ENCODE measurements at places on chromosomes 6 and 20.
A peak's percentile ranks its signal among the peaks of the same experiment; 100 is the strongest.

DNA sequence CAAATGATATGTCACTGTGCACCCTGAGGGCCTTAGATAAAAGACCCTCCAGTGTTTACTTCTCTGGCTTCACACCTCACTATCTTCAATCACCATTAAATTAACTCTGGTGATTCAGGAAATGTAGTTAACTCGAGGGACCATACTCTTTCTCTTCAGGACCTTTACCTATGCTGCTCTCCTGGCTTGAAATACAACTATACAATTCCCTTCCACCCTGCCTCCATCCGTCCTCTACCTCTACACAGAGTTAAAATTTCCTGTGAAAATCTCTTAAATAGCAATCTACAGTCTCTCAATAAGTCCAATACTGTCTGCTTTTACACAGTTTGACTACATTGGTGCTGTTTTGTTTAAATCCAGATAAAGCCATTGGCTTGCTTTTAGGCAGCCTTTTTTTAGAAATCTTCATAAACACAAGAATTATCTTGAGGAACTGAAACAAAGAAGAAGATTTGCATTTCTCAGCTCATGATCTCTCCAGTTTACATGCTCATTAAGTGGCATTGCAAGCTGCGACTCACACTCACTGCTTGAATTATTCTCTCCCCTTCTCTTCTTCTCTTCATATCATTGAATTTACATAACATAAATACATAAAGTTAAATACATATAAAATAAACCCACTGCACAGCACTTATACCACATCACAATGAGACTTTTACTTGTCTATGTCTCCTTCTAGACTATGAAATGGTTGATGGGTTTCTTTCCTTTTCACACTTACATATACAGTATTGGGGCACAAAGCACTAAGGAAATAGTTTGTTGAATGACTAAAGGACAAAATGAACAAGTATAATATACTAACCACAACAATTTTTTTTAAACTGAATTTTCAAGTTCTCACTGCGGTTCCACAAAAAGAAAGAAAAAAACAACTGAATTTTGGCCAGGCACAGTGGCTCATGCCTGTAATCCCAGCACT is 239.0 kb upstream of the KCNQ5 start:
- no peaks in the 10 kb centered on the region for H3K36me3 ChIP-seq
- no peak overlapping the region for H3K27ac ChIP-seq
- no peaks in the 10 kb centered on the region for H3K4me1 ChIP-seq
- no peak overlapping the region for H3K4me3 ChIP-seq

- H3K27ac ChIP-seq = peak overlapping the region; percentile 89
- H3K4me3 ChIP-seq = no peak overlapping the region
- peaks cover 48% of the 10 kb centered on the region for H3K4me1 ChIP-seq
- no peaks in the 10 kb centered on the region for H3K36me3 ChIP-seq
- no peaks in the 10 kb centered on the region for H3K27me3 ChIP-seq
- no peak for DNase-seq
Observed at GRCh38 chr6:41783106-41783780, 2.7 kb downstream of the PRICKLE4 start.

- DNase-seq = no peak
- no peaks in the 10 kb centered on the region for H3K36me3 ChIP-seq
- H3K4me1 ChIP-seq = peaks cover 3% of the 10 kb centered on the region
- H3K4me3 ChIP-seq = no peak overlapping the region
- no peak overlapping the region for H3K27ac ChIP-seq
Observed at GRCh38 chr6:71408787-71409723, 120.4 kb downstream of the OGFRL1 start.

GRCh38 chr6:105164418-105164817 is 15.4 kb downstream of the POPDC3 start:
- no peak overlapping the region for H3K4me3 ChIP-seq
- no peaks in the 10 kb centered on the region for H3K27me3 ChIP-seq
- DNase-seq = no peak
- no peaks in the 10 kb centered on the region for H3K36me3 ChIP-seq
- no peak overlapping the region for H3K27ac ChIP-seq

GRCh38 chr6:6131492-6132109 is 124.9 kb upstream of the NRN1 start:
- DNase-seq = no peak
- no peak overlapping the region for H3K4me3 ChIP-seq
- no peaks in the 10 kb centered on the region for H3K27me3 ChIP-seq
- no peaks in the 10 kb centered on the region for H3K4me1 ChIP-seq
- no peak overlapping the region for H3K27ac ChIP-seq
- H3K36me3 ChIP-seq = no peaks in the 10 kb centered on the region

GRCh38 chr20:48776306-48776705 is 51.5 kb downstream of the PREX1 start:
- DNase-seq = no peak
- H3K27ac ChIP-seq = no peak overlapping the region
- no peaks in the 10 kb centered on the region for H3K27me3 ChIP-seq
- no peak overlapping the region for H3K4me3 ChIP-seq

GRCh38 chr20:40103420-40103819 is 585.6 kb downstream of the MAFB start:
- no peaks in the 10 kb centered on the region for H3K27me3 ChIP-seq
- no peak overlapping the region for H3K27ac ChIP-seq
- H3K4me3 ChIP-seq = no peak overlapping the region
- no peaks in the 10 kb centered on the region for H3K36me3 ChIP-seq
- DNase-seq = no peak
- H3K4me1 ChIP-seq = no peaks in the 10 kb centered on the region

- peak overlapping the region; percentile 43 for H3K27ac ChIP-seq
- no peak for DNase-seq
- H3K4me3 ChIP-seq = peak overlapping the region; percentile 24
- peaks cover 3% of the 10 kb centered on the region for H3K4me1 ChIP-seq
Observed at GRCh38 chr6:125363039-125363823, 61.5 kb upstream of the HDDC2 start.

Measured in esophagus squamous epithelium (tissue), 5 donors.